CD4-positive, alpha-beta T cell treated with Interleukin-12 subunit alpha and Interleukin-12 subunit beta, for 1 hour (primary cell): ENCODE measurements at places on chromosomes 16 and 17.
A peak's percentile ranks its signal among the peaks of the same experiment; 100 is the strongest.

DNA sequence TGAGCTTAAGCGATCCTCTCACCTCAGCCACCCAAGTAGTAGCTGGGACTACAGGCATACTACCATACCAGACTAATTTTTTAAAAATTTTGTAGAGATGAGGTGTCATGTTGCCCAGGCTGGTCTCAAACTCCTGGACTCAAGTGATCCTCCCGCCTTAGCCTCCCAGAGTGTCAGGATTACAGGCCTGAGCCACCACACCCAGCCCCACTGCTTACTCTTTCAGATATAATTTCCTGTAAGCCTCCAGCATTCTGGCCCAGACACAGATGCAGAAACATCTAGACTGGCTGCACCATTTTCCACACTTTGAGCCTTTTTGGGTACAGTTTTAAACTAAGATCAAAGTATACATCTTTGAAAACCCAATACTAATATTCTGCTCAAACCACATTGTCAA is 8.4 kb upstream of the WSB1 start:
- no peak for DNase-seq

- no peak for DNase-seq
Measured at GRCh38 chr17:10067446-10068143, 130.8 kb downstream of the GAS7 start.

GRCh38 chr17:33895491-33895890 is 359.6 kb upstream of the CCL2 start:
- DNase-seq, result no peak

GRCh38 chr16:52976539-52977167 is 76.0 kb downstream of the CHD9NB start:
- no peak for DNase-seq

DNA sequence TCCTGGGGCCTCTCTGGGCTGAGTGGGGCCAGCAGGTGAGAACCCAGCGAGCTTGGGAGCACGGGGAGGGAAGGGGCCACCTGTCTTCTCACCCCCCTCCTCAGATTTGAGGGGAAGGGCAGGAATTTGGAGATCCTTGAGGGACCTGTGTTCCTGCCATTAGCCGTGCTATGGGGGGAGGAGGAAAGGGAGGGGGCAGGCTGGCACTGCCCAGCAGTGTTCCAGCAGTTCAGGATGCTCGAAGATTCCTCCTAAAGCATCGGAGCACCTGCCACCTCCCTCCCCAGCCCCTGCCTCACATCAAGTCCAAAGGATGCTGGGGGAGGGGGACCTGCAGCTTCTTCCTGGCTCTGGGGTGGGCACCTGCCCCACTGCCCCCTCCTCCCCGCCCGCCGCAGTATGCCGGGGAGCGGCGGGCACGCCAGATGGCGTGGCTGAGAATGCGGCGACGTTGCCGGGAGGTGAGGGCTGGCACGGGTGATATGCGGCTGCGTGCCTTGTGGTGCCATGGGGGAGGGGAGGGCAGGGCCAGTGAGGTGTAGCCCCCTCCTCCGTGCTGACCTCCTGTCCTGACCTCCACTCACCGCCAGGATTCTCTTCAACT is 4.7 kb upstream of the NEUROD2 start:
- no peak for DNase-seq

GRCh38 chr17:74362810-74363498 is 1.3 kb upstream of the BTBD17 start:
- no peak for DNase-seq

GRCh38 chr17:31596382-31597323 is 205.2 kb downstream of the RAB11FIP4 start:
- DNase-seq, result peak; percentile 1

DNA sequence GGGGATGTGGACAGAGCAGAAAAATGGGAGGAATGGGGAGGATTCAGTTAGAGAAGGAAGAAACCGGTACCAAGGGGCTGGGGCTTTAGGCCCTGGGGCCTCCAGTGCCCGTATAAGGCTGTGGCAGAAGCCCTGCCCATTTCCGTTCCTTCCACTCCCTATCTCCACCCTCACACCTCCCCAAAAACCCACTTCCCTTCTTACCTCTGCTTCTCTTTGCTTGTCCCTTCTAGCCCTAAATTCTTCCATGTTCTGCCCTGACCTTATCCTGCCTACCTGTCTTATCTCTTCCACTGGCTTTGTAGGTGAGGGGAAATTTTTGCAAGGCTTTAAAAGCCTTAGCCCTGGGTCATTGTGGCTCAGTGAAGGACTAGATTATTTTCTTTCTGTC is 4.1 kb downstream of the RNF167 start:
- DNase-seq, result peak; percentile 70

- DNase-seq, result no peak
Measured at GRCh38 chr16:49516382-49517036, 142.9 kb downstream of the C16orf78 start.

- DNase-seq, result no peak
Measured at GRCh38 chr16:85560932-85561247, 52.2 kb upstream of the GSE1 start.

GRCh38 chr16:17548825-17549224 is 78.1 kb upstream of the XYLT1 start:
- no peak for DNase-seq

GRCh38 chr16:48499923-48500381 is 110.0 kb downstream of the N4BP1 start:
- DNase-seq, result no peak

DNA sequence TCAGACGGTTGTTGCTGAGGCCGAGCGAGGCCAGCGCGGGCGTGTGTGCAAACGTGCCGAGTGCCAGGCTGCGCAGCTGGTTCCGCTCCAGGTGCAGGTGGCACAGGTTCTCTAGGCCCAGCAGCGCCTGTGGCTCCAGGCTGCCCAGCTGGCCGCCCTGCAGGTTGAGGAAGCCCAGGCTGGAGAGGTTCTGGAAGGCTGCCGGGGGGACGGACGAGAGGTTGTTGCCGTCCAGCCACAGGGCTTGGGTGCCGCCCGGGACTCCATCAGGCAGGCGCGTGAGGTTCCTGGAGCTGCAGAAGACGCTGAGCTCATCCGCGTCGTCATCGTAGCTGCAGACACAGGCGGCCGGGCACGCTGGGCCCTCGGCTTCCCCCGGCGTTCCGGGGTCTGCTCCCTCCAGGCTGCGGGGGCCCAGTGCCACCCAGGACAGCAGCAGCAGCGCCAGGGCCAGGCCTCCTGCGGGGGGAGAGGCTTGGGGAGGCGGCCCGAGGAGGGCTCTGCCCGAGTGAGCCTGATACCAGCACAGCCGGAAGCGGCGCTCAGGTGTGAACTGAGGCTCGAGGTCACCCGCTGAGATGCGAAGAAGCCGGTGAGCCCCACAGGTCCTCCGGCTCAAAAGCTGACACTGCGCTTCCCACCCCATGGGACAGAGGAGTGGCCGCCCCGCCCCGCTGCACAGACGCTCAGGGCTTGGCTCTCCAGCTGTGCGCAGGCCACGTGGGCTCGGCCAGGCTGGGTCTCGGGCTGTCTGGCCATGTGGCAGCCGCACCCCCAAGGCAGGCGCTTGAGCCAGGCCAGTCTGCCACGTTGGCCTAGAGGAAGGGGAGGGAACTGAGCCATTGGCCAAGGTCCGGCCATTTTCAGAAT is 1.3 kb downstream of the IGFALS start:
- DNase-seq, result no peak

DNA sequence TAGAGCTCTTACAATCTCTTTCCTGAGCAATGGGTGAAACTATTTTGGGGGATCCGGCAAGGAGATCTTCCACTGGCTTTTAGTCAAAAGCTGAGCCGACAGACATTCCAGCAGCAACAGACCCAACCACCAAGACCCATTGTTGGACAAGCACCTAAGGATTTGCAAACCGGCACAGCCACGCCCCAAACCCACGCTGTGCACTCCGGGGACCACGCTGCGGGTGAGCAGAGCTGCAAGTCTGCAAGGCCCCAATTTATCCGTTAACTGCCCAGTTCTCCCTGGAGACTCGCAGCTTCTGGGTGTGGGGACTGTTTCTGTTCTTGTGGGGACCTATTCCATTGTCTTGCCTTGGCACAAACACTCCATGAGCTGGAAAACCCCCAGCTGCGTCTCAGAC is 45.9 kb downstream of the C16orf95 start:
- DNase-seq, result no peak

DNA sequence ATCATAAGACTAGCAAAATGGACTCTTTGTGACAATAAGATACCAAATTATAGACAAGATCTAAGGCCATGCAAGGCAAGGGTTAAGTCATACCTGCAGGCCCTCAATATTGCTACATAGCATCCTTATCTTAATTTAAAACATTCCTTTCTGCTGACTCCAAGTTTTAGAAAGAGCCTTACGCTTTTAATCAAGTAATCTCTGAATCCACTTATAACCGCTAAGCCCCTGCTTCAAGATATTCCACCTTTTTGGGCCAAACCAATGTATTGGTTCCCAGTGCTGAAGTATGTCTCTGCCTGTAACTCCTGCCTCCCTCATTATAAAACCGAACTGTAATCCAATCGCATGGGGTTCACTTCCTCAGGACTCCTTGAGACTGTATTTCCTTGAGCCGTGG is 255.4 kb downstream of the PHKB start:
- no peak for DNase-seq

DNA sequence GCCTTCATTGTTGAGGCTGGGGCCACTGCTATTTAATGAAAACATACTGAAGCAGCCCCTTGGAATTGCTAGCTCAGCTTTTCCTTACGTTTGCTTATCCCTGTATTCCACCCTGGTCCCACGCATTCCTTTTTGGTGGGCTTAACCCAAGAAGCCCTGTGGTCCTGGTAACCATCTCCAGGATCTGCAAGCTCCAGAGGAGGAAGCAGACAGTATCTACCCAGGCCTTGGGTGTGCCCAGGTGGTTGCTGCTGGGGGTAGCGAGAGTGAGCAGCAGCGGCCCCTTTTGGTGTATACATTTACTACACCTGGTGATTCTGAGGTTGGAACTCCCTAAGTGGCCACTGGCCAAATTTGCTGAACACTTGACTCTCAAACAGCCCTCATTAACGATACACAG is 97.7 kb downstream of the CBLN1 start:
- no peak for DNase-seq

GRCh38 chr17:36533935-36534839 is 481 bp downstream of the MYO19 start:
- DNase-seq, result peak; percentile 59

GRCh38 chr16:59263955-59264354 is 529.8 kb upstream of the GOT2 start:
- DNase-seq, result no peak

DNA sequence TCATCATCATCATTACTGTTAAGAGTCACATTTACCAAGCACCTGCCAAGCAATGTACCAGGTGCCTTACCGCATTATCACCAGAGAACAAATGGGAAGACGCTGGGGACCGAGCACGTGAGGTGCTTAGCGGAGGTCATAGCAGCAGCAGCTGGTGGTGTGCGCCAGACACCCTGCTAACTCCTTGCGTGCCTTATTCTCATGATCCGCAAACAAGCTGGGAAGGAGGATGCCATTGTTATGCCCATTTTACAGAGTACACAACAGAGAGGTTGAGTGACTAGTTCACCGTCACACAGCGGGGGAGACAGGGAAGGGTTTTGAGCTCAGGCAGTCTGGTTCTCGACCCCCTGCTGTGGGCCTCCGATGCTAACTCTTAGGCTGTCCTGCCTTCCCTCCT is 7.3 kb downstream of the ATP2A3 start:
- DNase-seq, result no peak

GRCh38 chr16:85077576-85078125 is 34.6 kb downstream of the CIBAR2 start:
- DNase-seq, result no peak

- peak; percentile 23 for DNase-seq
Measured at GRCh38 chr16:56423584-56424403, 1.6 kb downstream of the AMFR start.

- no peak for DNase-seq
Measured at GRCh38 chr17:50046179-50046578, 9.7 kb upstream of the ITGA3 start.

GRCh38 chr16:9042964-9043680 is 48.3 kb upstream of the HAPSTR1 start:
- no peak for DNase-seq

GRCh38 chr17:59858167-59858816 is 34.5 kb downstream of the TUBD1 start:
- no peak for DNase-seq

DNA sequence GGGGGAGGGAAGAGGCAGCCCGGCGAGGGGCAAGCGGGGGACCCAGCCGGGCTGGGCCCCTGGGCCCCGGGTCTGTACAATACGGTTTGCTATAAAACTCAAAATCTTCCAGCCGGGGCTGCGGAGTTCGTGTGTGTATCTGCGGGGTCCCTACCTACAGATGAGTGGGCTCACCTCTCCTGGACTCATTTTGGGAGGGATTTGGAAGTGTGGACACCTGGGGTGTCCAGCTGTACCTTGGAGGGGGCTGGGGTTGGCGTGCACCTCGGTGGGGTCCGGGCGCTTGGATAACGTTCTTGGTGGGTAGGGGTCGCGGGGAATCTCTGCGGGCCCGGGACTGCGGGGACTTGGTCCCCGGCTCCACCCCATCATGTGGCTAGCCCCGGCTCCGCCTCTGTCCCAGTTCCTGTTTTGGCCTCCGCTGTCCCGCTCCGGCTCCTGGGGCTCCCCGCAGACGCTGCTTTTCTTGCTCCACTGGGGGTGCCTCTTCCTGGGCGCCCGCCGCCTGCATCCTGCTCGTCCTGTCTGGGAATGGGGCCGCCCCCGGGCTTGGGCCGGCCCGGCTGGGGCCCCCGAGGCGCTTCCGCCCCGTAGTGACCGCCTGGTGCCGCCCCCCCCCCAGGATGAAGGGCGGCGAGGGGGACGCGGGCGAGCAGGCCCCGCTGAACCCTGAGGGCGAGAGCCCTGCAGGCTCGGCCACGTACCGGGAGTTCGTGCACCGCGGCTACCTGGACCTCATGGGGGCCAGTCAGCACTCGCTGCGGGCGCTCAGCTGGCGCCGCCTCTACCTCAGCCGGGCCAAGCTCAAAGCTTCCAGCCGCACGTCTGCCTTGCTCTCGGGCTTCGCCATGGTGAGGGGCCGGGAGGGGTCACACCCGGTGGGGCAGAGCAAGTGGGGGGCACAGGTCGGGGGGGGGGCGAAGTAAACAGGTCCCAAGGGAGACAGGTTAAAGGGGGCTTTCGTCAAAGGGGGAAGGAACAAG is at the start of gene ORAI3:
TSS of gene ORAI3 (plus strand) at position 402 of the 983 bp plus-strand sequence. CDS start at position 624, 222 bp downstream.
- peak; percentile 46 for DNase-seq

GRCh38 chr16:56956756-56957155 is 5.0 kb upstream of the CETP start:
- DNase-seq, result no peak

DNA sequence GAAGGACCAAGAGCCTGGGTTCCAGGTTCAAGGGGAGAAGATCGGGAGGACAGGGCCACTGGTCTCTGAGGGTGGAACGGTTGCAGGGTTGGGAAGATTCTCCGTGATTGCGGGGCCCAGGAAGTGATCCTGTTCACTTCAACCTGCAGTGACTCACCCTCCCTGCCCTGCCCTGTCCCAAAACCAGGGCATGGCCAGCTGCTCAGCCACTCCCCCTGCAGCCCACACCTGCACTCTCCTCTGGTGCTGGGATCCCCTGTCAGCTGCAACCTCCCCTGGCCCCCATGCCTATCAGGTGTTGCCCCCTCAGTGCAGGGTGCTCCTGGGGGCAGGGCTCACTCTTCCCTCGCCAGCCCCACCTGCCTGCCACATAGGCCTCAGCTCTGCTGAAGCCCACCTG is 1.1 kb downstream of the RUNDC3A start:
- no peak for DNase-seq

GRCh38 chr17:82647593-82648164 is 565 bp downstream of the WDR45B start:
- peak; percentile 54 for DNase-seq

GRCh38 chr17:39835038-39835786 is 28.9 kb downstream of the IKZF3 start:
- DNase-seq, result no peak

- DNase-seq, result no peak
Measured at GRCh38 chr16:2478279-2478678, 3.4 kb downstream of the TBC1D24 start.

GRCh38 chr17:82678265-82678891 is 20.1 kb downstream of the RAB40B start:
- no peak for DNase-seq
